Lower lobe of right lung (tissue), 2 donors: ENCODE measurements at places on chromosomes 5 and 9. TPM values are rescaled to one million over a fixed set of nuclear protein-coding genes. Genes with fewer than 3 reads are reported as not detected.

- no peaks in the 10 kb centered on the region for H3K27me3 ChIP-seq
- H3K27ac ChIP-seq: no peak overlapping the region
- no peaks in the 10 kb centered on the region for H3K4me1 ChIP-seq
- DNase-seq: no peak
These were observed 34.2 kb upstream of the TRPC7 start for GRCh38 chr5:136399527-136399926.

DNA sequence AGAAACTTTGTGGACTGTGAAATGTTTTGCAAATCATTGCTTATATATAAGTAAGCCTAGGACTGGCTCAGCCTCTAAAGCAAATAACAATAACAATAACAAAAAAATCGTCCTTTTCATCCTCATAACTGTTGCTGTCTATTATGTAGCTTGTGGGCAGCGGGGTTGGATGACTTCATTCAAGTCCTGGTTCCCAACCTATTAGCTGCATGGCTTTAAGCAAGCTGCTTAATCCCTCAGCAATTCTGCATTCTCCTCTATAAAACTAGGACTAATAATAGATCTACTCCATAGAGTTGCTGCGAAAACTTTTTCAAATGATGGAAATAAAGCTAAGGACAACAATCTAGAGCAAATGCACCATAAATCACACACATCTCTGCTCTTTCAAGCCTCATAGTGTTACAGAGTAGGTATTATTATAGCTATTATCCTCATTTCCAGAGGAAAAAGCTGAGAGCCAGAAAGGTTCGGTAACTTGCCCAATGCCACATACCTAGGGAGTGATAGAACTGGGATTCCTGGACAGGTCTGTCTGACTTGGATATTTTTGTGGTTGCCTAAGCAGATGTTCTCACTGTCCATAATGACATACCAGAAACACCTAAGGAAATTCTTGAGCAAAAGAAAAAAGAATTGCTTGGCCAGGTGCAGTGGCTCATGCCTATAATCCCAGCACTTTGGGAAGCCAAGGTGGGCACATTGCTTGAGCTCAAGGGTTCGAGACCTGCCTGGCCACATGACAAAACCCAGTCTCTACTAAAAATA is 98.8 kb upstream of the ADRA1B start:
- H3K27me3 ChIP-seq: peaks cover 4% of the 10 kb centered on the region
- no peak overlapping the region for H3K4me3 ChIP-seq
- no peak for DNase-seq

DNA sequence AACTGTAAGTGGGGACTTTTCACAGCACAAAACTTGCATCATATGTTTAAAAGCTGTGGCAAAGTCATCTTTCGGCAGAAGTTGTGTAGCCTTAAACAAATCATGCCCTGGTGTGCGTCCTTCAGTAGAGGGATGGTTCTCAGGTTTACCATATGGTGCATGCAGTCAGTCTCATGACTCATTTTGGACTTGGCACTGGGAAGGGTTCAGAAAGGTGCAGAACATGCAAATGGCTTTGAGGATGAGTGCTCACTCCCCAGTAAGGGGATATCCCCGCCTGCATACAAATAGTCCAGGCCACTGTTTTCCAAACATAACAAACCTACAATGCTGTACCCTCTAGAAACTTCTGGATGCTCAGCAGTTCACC is 260.3 kb downstream of the NDUFS4 start:
- H3K27ac ChIP-seq: no peak overlapping the region
- no peaks in the 10 kb centered on the region for H3K27me3 ChIP-seq
- H3K4me3 ChIP-seq: no peak overlapping the region
- no peaks in the 10 kb centered on the region for H3K4me1 ChIP-seq

GRCh38 chr5:43203373-43203772 is 11.3 kb downstream of the NIM1K start:
- no peak for DNase-seq
- no peaks in the 10 kb centered on the region for H3K36me3 ChIP-seq
- no peaks in the 10 kb centered on the region for H3K4me1 ChIP-seq
- no peak overlapping the region for H3K4me3 ChIP-seq
- no peak overlapping the region for H3K27ac ChIP-seq

ITGA2 gene
- 7.4 TPM for total RNA-seq

PCDHGB1 gene
- 1.8 TPM for total RNA-seq

DNA sequence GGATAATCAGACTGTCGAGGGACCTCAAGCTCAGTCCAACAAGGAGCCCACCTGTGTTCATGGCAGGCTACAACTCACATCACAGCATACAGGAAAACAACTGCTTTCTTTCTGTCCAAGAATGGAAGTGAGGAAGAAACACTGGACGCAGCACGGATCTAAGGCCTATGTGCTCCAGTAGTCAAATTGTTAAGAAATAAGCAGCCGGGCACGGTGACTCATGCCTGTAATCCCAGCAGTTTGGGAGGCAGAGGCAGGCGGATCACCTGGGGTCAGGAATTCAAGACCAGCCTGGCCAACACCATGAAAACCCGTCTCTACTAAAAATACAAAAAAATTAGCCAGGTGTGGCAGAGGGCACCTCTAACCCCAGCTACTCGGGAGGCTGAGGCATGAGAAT is 427.8 kb downstream of the BNC2 start:
- no peaks in the 10 kb centered on the region for H3K4me1 ChIP-seq
- H3K4me3 ChIP-seq: no peak overlapping the region
- DNase-seq: no peak
- no peak overlapping the region for H3K27ac ChIP-seq
- H3K36me3 ChIP-seq: no peaks in the 10 kb centered on the region
